ENCODE measurements at places on chromosomes 16 and 17.
A peak's percentile ranks its signal among the peaks of the same experiment; 100 is the strongest.

DNA sequence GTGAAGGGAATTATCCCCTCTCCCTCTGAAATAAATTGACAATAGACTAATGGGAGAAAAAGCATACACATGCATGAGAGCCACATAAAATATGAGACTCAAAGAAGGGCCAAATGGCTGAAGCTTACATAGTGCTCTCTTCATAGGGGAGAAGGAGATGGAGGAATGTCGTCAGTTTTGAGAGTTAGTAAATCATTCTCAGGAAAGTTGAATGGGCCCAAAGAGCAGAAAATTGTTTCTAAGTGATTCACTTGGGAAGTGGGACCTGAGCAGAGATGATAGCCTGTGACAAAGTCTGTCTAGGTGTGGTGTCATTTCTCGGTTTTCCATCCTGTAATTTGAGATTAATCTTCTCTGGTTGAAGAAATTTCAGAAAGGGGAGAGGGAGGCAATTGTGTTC lies 35.0 kb downstream of the BCAS3 start:
- no peak for DNase-seq

DNA sequence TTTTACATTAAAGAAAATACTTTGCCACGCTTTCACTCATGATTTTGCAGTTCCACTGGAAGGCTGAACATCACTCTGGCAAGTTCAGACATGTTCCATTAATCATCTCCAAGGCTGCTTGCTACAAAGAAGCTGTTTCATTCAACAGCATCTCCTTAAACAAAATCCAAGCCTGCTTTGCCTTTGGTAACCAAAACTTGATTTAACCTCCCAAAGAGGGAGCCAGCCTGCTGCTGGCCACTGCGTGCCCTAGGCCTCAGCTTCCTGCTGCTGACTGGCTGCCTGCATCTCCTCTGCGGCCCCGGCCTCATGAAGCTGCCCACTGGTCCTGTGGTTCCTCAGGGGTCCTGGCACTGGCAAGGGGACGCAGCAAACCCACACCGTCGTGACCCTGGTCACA lies 31.8 kb downstream of the ANKRD11 start:
- no peak for DNase-seq

- no peak for DNase-seq
These were observed 3.0 kb downstream of the SRSF1 start for GRCh38 chr17:58004060-58004459.

DNA sequence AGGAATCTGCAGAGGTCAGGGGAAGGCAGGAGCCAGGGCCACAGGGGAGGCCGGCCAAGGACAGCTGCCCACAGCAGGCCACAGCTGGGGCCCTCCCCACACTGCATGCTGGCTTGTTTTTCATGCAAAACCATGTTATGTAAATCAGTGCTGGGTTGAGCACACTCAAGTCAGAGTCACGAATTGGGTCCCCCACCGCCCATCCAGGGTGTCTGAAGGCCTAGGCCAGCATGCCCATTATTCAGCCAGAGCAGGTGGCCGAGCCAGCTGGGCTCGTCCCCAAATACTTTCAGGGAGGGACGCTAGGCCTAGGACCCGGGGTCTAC lies 51.2 kb upstream of the TOB1 start:
- no peak for DNase-seq

DNA sequence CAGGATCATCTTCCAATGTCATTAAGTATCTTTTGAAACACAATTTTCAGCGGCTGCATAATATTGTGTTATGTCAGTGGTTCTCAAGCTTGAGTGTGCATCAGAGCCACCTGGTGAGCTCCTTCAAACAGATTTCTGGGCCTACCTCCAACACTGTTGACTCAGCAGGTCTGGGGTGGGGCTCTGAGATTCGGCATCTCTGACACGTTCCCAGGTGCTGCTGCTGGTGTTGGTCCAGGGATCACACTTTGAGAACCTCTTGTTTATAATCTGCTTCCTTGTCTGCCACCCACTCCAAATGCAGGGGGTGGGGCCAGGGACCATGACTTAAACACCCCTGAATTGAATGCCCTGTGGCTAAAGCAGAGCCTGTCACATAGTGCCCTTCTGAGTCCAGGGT lies 73.8 kb upstream of the HNF1B start:
- no peak for DNase-seq

DNA sequence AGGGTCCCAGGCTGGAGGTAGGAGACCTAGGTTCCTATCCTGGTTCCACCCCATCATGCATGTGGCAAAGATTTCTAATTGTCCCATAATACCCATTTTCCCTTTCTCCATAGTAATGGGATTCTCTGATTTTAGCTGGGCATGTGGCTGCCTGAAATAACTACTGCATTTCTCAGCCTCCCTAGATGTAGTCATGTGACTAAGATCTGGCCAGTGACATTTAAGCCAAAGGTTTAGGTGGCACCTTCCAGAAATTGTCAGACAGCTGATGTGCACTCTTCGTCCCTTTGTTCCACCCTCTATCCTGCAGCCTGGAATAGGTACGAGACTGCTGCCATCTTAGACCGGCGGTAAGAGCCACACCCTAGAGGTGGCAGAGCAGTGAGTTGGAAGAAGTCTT lies 8.2 kb downstream of the NXPH3 start:
- no peak for DNase-seq

- DNase-seq = no peak
These were observed at the start of gene HOXB2 for GRCh38 chr17:48545022-48545375. HOXB2 (minus strand) TSS chr17:48545109; CDS start chr17:48544911, 198 bp downstream.

- no peak for DNase-seq
These were observed 322.0 kb downstream of the MAF start for GRCh38 chr16:79278506-79278905.

DNA sequence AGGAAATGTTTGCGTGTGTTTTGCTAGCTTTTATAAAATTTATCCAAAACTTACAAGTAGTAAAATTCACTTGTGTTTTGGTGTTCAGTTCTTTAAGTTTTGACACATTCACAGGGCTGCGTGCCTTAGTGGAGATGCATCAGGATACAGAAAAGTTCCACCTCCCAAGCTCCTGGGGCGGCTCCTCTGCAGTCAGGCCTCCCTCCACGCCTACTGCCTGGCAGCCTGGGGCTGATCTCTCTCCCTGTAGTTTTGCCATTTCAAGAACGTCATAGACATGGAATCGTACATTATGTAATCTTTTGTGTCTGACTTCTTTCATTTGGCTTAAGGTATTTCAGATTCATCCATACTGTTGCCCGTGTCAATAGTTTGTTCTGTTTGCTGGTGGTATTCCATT lies 27.2 kb upstream of the IRF8 start:
- DNase-seq = no peak

DNA sequence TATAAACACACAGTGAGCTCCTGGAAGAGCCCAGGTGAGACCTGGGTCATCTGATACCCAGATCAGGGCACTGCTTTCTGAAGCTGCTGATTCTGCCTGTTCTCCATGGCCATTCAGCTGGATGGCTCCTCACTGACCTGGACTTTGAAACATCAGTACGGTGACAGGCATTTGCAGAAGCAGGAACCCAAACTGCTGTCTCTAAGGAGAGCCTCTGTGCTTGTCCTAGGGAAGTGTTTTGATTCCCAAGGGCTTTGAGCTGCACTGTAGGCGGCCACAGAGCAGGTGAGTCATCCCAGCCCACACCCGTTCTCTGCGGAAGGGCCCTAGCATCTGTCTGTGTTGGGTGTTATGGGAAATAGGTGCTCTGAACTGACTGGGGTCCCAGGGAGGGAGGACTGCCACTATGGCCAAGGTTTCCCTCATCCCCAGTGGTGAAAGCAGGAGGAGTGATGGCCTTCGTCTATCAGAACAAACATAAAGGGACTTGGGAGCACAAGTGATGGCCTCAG lies 60.7 kb upstream of the ADCY9 start:
- DNase-seq = no peak

DNA sequence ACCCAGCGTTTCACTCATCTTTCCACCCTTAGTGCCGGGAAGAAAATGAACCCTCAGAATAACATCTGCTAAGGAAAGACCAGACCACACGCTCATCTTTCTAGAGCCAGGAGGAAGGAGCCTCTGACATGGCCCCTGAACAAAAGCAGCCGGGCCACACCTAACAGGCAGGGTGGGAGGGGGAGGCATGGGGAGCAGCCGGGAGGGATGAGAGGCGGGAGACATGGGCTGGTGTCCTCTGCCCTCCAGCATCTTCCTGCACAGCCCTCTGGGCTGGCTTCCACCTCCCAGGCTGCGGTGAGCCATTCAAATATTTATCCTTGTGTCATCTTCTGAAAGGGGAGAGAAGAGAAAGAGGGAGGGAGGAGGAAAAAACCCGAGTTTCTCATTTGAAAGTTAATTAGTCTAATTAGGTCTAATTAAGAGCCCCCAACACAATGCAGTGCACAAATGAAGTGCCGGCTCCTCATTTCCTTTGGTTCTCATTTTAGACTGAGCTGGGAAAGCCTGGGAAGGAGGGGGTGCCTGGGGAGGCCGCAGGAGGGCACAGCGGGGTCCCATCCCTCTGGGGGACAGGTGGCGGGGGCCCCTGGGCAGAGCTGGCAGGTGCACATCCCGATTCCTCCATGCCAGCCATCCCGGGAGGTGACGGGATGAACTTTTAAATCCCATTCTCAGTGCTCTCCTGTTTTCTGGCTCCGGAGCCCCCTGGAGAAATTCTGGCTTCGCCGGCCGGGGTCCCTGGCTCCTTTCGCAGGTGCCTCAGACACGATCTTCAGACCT lies 90.5 kb downstream of the ENGASE start:
- no peak for DNase-seq

GRCh38 chr16:52562770-52563169 lies 15.8 kb upstream of the TOX3 start:
- DNase-seq = no peak

GRCh38 chr16:89171216-89172170 lies at the start of gene CDH15:
CDH15 (plus strand) TSS chr16:89171748; CDS start chr16:89171832, 84 bp downstream.
- peak; percentile 93 for DNase-seq

- no peak for DNase-seq
These were observed 12.4 kb upstream of the SUPT4H1 start for GRCh38 chr17:58364270-58364942.

DNA sequence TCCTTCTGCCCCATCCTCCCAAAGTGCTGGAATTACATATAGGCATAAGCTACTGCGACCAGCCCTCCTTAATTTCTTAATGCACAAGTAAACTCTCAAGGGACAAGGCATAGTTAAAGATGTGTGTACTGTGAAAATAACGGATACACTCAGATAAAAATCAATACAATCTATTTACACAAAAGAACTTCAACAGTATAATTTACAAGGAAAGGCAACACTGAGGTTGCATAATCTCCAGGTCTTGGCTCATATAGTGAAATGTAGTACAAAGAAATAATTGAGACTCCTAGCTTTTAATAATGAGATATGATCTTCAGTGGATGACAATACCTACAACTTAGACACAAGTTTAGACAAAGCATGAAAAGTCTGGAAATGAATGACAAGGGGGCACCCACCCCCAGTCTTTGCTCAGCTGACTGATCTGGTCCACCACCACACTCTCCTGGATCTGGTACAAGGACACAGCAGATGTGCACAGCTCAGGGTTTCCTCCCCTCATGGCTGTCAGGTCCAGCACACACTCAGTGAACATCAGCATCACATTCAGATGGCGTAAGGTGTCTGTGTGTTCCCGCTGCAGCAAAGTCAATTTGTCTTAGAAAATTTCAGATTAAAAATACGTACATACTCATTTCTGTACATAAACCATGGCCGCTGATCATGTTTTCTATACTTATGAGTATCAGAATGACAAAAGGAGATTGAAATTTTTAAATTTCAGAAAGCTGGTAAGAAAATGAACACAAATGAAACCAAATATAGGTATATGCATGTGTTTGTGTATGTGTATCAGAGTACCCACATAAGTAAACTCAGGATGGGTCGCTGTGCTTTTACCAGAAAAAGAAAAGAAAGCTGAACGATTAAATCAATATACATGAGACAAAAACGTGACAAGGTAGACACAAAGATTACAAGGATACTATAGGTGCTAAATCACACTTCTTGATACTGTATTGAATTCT lies 33.7 kb upstream of the ALDH3A1 start:
- DNase-seq = no peak

- no peak for DNase-seq
These were observed 69.5 kb upstream of the CIBAR2 start for GRCh38 chr16:85181739-85182129.

DNA sequence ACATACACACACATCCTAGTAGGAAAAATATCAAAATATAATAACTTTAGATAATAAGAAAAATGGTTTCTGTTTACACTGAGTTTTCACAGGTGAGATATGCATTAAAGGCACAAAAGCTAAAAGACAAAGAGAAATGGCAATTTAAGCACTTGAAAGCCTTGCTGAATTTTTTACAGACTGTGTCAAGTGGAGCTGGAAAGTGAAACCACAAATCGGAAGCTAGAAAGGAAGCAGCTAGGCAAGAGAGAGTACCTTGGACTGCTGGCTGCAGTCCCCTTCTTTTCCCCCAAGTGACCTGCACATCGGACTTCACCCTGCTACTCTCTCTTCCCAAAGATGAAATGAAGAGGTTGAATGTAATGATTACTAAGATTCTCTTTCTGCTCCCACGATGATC lies 135.1 kb downstream of the CDH13 start:
- DNase-seq = no peak

DNA sequence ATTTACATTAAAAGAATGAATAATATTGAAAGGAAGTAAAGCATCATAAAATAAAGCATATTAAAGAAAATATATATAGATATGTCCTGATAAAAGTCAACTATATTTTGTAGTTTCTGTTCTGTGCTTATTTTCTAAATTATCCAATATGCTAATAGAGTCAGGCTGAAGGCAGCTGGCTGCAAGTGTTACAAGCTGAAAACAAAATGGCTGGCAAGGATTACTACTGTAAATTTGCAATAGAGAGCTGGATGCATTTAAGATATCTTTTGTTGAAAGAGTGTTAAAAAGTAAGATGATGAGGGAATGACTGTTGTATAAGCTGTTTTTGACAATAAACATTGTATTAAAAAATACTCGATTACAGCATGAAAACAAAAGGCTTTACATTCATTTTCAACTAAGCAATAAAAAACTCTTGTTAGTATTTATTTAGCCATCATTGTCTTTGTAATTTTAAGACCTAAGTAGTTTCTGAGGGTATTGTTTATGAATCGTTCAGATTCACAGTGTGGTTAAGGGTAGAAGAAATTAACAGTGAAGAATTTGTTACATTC lies 76.3 kb downstream of the TANC2 start:
- no peak for DNase-seq

GRCh38 chr16:87681981-87682570 lies 79.8 kb downstream of the JPH3 start:
- no peak for DNase-seq
